ENCODE measurements at places on chromosomes 5 and 9.

GRCh38 chr9:75086541-75087288, 1.2 kb downstream of the NMRK1 start:
- DNase-seq = no peak

GRCh38 chr5:72305194-72306142, 14.6 kb downstream of the MRPS27 start:
- DNase-seq = no peak

GRCh38 chr5:37248421-37248969, 681 bp downstream of the CPLANE1 start:
- DNase-seq = no peak

DNA sequence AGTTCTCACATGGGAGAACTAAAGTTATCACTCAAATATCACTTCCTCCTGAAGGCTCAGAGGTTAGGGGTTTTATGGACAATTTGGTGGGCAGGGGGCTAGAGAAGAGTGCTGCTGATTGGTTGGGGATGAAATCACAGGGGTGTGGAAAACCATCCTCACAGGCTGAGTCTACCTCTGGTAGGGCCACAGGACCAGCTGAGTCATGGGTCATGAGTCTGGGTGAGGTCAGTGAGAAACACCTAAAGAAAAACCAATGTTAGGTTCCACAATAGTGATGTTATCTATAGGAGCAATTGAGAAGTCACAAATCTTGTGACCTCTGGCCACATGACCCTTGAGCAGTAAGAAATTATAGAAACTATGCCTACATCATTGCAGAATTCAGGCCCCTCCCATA, 203.3 kb upstream of the TARS1 start:
- DNase-seq = no peak

DNA sequence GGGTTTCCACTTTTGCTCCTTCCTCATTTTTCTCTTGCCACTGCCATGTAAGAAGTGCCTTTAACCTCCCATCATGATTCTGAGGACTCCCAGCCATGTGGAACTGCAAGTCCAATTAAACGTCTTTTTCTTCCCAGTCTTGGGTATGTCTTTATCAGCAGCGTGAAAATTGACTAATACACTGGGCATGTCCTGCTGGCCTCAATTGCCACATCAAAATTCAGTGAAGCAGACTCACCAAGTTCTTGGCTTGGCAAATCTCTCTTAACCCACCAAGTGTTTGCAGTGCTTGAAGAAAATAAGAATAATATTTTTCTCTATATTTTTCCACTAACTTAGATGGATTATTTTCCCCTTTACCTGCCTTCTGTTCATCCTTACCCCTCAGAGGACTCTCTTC, 212.0 kb downstream of the BRINP1 start:
- DNase-seq = no peak

- no peak for DNase-seq
Measured at GRCh38 chr5:117624201-117624600, 1049.6 kb upstream of the SEMA6A start.

- no peak for DNase-seq
Measured at GRCh38 chr9:93869863-93870262, 85.3 kb downstream of the BARX1 start.

- DNase-seq = no peak
Measured at GRCh38 chr5:35608881-35609779, 8.5 kb upstream of the SPEF2 start.

- no peak for DNase-seq
Measured at GRCh38 chr5:75756981-75757380, 39.7 kb upstream of the POC5 start.

DNA sequence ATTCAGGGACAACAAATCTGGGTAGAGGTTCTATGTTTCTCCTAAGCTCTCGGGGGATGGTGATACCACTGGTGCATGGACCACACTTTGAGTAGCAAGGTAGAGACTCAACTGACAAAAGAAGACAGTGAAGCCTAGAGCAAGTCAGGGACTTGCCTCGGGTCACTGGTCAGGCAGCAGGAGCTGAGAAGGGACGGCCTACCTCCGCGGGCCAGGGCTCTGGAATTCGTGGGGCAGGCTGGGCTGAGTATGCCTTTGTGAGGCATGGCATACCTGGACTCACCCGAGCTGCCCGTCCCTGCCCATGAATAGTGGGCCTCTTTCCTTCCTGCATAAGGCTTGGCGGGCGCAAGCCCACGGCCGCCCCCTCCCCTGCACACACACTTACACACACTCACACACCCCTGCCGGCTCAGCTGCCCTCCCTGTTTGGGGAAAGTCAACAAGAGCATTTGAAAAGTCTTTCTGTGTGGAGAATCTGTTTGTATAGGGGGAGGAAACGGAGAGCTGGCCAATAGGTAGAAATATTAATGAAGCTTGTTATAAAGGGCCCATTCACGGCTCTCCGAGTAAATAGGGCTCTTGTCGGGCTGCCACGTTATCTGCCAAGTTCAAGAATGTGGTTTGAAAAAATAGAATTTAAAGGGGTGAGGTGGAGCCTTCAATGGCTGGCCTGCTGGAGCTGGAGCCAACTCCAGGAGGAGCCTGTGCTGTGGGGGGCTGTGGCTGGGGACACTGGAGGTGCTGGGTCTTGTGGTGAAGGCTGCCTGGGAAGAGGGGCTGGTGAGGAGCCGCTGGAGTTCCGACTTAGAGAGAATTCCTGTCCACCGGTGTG, 19.1 kb upstream of the KIF12 start:
- DNase-seq = no peak

DNA sequence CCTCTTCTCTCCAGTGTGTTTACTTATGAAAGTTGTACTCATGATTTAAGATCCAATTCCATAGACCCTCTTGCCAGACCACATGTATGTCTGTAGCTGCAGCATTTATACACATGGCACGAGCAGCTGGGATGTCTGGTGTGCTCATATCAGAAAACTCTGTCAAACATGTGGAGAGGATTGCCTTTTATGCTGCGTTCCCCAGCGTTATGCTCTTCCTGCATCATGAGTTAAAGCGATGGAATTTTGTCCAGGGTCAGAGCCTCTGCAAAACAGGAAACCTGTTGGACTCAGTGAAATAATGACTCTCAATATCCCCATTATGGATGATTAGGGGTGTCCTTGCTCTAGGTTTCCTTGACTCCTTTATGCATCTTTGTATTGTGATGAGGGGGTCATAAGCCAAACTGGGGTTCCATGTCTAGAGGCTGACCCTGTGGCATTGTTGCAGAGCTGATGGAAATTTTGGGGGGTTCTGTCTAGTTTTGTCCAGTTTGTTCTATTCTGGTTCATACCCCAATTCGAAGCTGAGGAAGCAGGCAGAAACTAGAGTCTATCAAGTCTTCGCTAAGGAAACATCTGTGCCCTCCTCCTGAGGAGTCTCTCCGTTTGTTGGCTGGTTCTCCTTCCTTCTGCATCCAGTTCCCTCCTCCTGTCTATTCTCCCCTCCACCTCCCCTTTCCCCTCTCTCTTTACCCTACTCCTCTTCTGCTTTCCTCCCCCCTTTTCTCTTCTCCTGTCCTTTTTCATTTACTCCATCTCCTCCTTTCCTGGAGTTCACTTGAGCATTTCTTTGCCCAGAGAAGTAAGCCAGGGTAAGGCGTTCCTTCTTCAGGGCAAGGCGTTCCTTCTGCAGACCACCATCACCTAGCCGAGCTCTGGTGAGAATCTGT, 252.8 kb downstream of the MAST4 start:
- no peak for DNase-seq

GRCh38 chr5:115297031-115297430, 577 bp upstream of the CCDC112 start:
- no peak for DNase-seq

- DNase-seq = no peak
Measured at GRCh38 chr9:136324501-136325300, 2.6 kb upstream of the GPSM1 start.

DNA sequence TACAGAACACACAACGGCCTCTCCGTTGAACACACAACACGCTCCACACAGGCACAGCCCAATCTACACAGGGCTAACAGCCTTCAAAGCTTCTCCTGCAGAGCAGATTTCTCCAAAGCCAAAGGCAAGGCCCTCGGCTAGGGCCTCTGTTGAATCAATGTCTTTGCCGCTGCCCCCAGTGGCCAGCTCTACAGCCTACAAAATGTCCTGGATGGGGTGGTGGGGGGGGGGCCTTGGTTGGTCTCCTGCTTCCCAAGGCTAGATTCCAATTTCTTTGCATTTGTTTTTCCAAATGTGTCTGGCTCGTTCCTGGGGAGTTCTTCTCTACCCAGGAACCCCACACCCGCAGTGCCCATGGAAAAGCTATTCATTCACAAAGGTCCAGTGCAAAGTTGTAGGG, 167.2 kb downstream of the PAX5 start:
- DNase-seq = no peak

DNA sequence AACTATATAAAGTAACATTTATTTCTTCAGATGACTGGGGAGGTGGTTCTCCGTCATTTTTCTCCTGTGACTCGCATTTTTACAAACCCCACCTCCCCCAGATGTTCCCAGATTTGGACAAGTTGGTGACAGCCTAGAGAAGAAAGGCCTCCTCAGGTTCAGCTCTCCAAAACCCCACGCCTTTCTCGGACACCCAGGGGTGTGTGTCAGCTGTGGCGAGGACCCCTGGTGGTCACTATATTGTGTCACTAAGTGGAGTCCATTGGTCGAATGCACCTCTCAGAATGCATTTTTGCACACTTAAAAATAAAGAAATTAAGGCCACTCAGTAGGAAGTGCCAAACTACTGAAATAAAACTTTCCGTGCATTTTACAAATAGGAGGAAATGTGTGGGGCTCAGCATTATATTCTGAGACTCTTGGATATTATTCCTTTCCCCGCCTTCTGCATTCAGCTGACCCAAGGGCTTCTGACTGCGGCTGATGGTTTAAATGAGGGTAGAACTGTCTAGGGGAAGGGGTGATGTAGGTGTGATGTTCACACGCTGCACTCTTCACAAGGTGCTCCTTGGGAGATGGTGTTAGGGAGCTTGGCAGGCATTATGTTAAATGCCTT, 47.6 kb downstream of the ACO1 start:
- no peak for DNase-seq

- DNase-seq = no peak
Measured at GRCh38 chr9:133542002-133542401, 7.5 kb downstream of the ADAMTSL2 start.

- no peak for DNase-seq
Measured at GRCh38 chr5:154278908-154279307, 88.4 kb downstream of the GALNT10 start.

- no peak for DNase-seq
Measured at GRCh38 chr9:101912698-101913097, 174.3 kb upstream of the GRIN3A start.

- DNase-seq = no peak
Measured at GRCh38 chr5:76384705-76385104, 18.4 kb upstream of the IQGAP2 start.

- no peak for DNase-seq
Measured at GRCh38 chr5:3116366-3116765, 364.9 kb upstream of the IRX2 start.

DNA sequence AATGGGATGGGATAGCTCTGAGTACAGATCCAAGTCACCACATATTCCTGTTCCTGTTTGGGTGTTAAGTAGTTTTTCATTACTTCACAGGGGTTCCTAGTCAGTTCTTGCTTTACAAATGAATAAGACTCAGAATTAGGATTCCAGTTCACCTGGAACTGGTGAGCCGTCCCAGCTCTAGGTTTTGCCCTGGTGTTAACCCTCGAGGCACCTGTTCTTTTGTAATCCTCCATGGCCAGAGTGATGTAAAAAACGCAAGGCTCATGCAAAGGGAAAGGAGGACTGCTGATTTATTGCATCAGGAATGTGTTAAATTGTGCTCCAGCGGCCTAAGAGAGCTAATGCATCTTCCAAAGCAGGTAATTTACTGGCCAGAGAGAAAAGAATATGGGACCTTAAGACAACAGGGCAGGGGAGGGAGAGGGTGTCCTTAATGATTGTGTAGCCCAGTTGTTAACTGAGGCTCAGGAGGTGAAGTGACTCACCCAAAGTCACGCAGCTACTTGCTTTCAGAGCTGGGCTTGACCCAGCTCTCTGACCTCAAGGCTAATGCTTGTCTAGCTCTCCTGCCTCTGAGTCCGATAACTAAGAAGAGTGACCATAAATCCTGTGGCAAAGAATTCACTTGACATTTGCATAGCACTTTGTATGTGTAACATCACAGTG, 70.5 kb downstream of the DMRT2 start:
- DNase-seq = no peak

- no peak for DNase-seq
Measured at GRCh38 chr5:112743631-112744030, 5.9 kb downstream of the APC start.

Data from right forelimb (tissue), 1 donor.